ENCODE measurements at places on chromosomes 6 and 20. TPM values are rescaled to one million over a fixed set of nuclear protein-coding genes. Genes with fewer than 3 reads are reported as not detected.

Gene RHAG
- total RNA-seq = not detected

GRCh38 chr6:2257363-2257762 is 12.0 kb upstream of the GMDS start:
- DNase-seq = no peak

GRCh38 chr20:62666736-62667529 is 24.6 kb downstream of the SLCO4A1 start:
- DNase-seq = peak; percentile 29

Gene SCUBE3
- not detected for total RNA-seq

Gene TGM3
- total RNA-seq = not detected

GRCh38 chr6:15401769-15402250 is 155.9 kb downstream of the JARID2 start:
- DNase-seq = no peak

GRCh38 chr6:135180542-135181332 is at the start of gene MYB:
MYB (plus strand) TSS chr6:135181308; CDS start chr6:135181514, 206 bp downstream.
- peak; percentile 78 for DNase-seq

DNA sequence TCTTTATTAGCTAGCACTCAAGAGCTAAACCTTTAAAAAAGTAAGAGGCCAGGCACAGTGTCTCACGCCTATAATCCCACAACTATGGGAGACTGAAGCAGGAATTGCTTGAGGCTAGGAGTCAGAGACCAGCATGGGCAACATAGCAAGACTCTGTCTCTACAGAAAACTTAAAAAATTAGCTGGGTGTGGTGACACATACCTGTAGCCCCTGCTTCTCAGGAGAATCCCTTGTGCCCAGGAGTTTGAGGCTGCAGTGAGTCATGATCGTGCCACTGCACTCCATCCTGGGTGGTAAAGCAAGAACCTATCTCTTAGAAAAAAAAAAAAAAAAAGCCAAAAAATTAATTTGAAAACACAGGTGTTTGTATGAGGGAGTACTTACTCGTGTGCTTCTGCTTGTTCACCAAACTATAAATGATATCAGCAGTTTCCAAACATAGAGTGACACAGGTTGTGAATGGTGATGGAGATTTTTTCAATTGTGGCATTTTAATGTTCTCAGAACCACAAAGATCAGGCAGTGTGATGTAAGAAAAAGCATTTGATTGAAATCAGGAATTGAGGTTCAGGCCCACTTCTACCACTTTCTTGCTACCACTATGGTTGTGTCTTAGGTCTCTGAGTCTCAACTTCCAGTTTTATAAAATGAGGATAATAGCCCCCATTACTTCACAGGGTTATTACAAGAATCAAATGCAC is 104.9 kb downstream of the FOXO3 start:
- peak; percentile 39 for DNase-seq

DNA sequence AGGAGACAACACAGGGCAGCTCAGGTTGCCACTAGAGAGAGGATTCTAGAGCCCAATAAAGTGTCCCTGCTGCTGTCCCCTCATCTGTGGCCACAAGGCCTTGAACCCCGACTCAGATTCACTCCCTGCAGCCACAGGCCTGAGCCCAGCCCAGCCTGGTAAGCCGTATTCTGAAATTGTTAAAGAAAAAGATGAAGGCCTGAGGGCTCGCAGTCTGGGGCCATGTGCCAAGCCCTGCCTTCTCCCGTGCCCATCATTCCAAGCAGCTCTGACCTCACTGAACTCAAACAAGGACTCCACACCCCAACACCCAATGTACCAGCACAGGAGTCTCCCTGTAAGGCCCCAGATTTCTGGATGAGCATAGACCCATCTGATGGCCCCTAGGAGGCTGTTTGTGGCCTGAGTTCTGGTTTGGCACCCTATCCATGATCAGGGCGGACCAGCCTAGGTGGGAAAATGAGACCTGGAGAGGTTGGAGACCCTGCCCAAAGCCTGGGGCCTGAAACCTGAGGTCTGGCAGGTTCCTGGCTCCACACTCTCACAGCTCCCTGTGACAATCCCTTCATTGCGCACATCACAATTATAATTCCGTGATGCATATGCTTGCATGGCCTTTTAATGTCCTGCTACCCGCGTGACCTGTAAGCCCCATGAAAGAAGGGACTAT is 62.0 kb upstream of the TOP1 start:
- no peak for DNase-seq

DNA sequence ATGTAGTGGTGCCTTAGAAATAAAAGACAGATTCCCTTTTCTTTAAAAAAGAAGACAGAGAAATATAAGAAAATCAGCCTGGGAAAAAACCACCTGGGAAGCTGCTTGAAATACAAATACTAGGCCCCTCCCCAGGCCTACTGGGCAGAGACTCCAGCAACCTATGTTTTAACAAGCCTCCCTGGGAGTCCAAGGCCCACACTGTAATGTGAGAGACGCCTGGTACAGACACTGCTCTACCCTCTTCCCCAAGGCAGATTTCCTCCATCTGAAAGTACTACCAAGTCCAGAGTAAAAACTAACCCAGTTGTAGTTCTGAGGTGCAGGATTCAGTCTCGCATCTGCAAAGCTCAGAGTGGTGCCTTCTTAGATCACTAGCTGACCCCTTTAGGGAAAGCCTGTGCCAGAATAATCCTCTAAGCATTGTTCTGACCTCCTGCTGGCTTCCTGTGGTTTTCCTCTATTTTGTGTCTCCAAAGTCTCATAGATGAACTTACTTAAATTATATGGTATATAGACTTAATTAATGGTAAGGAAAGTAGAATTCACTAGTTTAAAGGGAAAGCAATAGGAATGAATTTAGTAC is 270.2 kb upstream of the SLC35B3 start:
- DNase-seq = no peak

Gene GTSF1L
- not detected for total RNA-seq

DNA sequence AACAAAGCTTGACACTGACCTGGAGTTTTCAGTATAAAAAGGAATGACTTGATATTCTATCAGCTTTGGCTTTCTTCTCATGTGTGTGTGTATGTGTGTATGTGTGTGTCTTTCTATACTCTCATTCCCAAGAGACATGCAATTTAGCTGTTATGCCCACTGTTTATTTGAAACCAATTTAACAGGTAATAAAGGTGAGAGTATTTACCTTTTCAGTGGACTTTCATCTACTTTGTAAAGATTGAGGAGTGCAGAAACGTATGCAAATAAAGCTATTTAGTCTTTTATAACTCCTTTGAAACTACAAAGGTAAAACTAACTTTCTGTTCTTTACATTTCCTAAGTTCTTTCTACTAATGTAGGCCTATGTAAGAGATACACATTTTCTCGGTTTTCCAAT is 103.5 kb upstream of the HS3ST5 start:
- DNase-seq = no peak

Measured in M059J (cell line).